ENCODE measurements at places on chromosomes 4 and X. TPM values are rescaled to one million over a fixed set of nuclear protein-coding genes. Genes with fewer than 3 reads are reported as not detected.

RAB33B gene
- 2.3 TPM for polyA plus RNA-seq

DNA sequence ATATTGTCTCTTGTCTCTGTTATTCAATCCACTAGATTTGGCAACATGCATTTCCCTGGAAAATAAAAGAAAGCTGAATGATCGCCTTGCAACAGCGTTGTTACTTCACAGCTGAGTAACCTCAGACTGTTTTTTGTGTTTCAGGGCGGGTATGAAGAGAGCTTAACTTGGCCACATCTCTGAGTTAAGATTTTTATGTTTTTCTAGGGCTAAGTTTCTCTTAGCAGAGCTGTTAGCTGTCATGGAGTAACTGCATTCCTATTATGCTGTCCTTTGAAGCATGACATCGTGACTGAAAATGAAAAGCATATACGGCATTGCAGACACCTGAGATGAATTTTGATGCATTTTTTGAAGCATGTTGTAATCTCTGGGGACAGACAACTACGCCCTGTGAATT lies 1798.9 kb downstream of the PCDH7 start:
- DNase-seq = no peak

GRCh38 chr4:112311516-112311915 lies 14.3 kb downstream of the ALPK1 start:
- no peak for DNase-seq

GRCh38 chr4:93635943-93636342 lies 192.6 kb upstream of the ATOH1 start:
- DNase-seq = no peak

GRCh38 chr4:26175006-26175786 lies 145.6 kb upstream of the RBPJ start:
- DNase-seq = no peak

- no peak for DNase-seq
Observed at GRCh38 chr4:86895692-86896488, 3.7 kb upstream of the C4orf36 start.

GRCh38 chrX:68843992-68844391 lies 15.2 kb downstream of the EFNB1 start:
- DNase-seq = no peak

GRCh38 chrX:7109049-7109531 lies 38.4 kb upstream of the STS start:
- no peak for DNase-seq

GRCh38 chr4:186807808-186808629 lies 84.4 kb upstream of the FAT1 start:
- no peak for DNase-seq
